Mammary epithelial cell (primary cell): ENCODE measurements at places on chromosomes 1 and 21. TPM values are rescaled to one million over a fixed set of nuclear protein-coding genes. Genes with fewer than 3 reads are reported as not detected.

DNA sequence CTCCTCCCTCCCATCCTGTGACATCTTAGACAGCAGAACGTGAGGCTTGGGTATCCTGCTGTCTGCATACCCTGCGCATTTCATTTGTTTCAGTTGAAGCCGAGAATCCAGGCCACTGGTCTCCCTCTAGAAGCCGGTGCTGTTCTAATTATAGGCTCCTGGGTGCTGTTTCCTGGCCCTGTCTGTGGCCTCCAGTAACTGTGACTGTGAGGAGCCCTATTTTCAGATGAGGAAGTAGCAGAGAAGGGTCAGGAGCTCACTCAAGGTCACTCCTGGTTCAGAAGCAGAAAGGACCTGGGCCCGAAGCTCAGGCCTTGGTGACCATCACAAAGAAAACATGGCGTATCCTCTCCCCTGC, 24.0 kb downstream of the COQ8A start:
- DNase-seq, result no peak

- DNase-seq, result no peak
These were observed 14.9 kb upstream of the CD247 start for GRCh38 chr1:167532964-167533824.

Gene LCE1B
- not detected for total RNA-seq

Gene ACP6
- 7.2 TPM for total RNA-seq

DNA sequence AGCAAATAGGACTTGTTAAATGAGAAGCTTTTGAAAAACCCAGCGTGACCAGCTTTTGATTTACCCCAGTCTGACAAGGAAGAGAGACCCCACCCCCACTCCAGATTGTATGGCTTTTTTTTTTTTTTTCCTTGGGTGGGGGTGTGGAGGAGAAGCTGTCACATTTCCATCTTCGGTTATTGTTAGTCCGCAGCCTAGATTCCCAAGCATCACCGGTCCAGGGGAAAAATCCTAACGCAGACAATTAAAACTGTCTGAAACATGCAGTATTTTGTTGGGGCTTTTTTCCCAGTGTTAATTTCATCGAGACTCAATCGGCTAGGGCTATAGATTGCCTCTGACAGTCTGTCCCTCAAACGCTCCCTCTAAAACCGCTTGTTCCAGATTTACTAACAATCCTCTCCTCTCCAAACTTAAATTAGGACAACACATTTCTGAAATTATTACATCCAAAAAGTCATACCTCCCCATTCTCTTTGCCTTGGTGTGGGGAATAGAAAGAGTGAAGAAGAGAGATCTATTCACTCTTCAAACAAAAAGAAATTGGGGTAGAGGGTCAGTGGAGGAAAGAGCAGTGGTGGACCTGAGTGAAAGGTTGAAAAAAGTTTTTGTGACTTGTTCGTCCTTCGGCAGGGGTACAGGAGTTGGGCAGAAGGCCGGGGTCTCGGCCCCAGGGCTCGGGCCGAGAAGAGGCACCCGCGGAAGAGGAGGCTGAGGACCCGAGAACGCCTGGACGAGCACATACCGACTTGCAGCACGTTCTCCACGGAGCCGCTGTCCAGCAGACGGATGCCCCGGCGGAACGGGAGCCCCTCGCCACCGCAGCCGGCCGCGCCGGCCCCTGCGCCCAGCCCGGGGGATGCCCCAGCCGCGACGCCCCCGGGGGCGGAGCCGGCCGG, 1.1 kb downstream of the ZSWIM5 start:
- DNase-seq, result no peak
